H9 (cell line): ENCODE measurements at places on chromosomes 11 and 22. TPM values are rescaled to one million over a fixed set of nuclear protein-coding genes. Genes with fewer than 3 reads are reported as not detected.

C22orf15 gene
- 0.81 and 1.8 TPM in 2 replicates for total RNA-seq

- no peak overlapping the region for H3K4me3 ChIP-seq
- H3K36me3 ChIP-seq = no peaks in the 10 kb centered on the region
Observed at GRCh38 chr11:22347857-22348487, 9.8 kb downstream of the SLC17A6 start.

E2F8 gene
- 11.0 and 11.3 TPM in 2 replicates for total RNA-seq

DNA sequence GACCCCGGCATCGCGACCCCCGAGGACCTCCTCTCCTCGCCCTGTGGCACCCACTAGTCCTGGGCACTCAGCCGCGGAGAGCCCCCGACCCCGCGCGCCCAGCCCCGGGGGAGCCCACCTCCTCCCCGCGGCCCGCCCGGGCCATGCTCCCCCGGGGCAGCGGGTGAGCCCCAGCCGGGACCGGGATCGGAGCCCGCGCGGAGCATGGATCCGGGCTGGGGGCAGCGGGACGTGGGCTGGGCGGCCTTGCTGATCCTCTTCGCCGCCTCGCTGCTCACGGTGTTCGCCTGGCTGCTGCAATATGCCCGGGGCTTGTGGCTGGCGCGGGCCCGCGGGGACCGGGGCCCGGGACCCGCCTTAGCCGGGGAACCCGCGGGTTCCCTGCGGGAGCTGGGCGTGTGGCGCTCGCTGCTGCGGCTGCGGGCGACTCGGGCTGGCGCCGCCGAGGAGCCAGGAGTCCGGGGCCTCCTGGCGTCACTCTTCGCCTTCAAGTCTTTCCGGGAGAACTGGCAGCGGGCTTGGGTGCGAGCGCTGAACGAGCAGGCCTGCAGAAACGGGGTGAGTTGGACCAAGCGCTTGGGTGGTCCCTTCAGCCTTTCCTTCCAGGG, 498 bp downstream of the C2CD2L start:
- no peaks in the 10 kb centered on the region for H3K36me3 ChIP-seq
- H3K4me1 ChIP-seq = peaks cover 8% of the 10 kb centered on the region; the same call in 1 of the 2 replicates
- peaks cover 5% of the 10 kb centered on the region; the same call in 1 of the 2 replicates for H3K27me3 ChIP-seq
- no peak overlapping the region for H3K27ac ChIP-seq
- DNase-seq = no peak

FAT3 gene
- total RNA-seq = 16.3 and 19.1 TPM in 2 replicates

CDHR5 gene
- total RNA-seq = 0.46 TPM in 1 of 2 replicates, not detected in the other

- peaks cover 5% of the 10 kb centered on the region; the same call in 1 of the 2 replicates for H3K4me1 ChIP-seq
- H3K27me3 ChIP-seq = no peaks in the 10 kb centered on the region
- no peak for DNase-seq
- H3K27ac ChIP-seq = no peak overlapping the region
Observed at GRCh38 chr11:116742104-116742503, 30.7 kb downstream of the BUD13 start.

RAB38 gene
- 18.7 and 19.3 TPM in 2 replicates for total RNA-seq

DNA sequence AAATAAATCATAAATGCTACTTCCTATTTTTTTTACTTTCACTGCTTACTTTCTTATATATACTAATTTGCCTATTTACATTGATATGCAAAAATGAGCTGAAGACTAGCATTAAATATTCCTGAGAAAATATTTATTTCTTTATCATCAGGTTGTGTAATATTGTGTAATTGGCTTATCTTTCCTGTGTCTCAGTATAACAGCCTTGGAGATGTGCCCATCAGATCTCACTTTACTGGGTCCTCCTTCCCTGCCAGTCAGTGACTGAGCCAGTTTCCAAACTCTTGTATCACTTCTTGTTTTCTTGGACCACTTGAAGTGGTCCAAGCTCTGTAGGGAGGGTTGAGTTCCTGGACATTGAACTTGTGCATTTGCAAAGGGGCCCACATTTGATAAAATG, 900.0 kb downstream of the LUZP2 start:
- H3K27ac ChIP-seq = no peak overlapping the region
- H3K4me1 ChIP-seq = no peaks in the 10 kb centered on the region
- no peaks in the 10 kb centered on the region for H3K27me3 ChIP-seq
- H3K36me3 ChIP-seq = no peaks in the 10 kb centered on the region
- DNase-seq = no peak

ZP1 gene
- total RNA-seq = not detected in 2 replicates

DNA sequence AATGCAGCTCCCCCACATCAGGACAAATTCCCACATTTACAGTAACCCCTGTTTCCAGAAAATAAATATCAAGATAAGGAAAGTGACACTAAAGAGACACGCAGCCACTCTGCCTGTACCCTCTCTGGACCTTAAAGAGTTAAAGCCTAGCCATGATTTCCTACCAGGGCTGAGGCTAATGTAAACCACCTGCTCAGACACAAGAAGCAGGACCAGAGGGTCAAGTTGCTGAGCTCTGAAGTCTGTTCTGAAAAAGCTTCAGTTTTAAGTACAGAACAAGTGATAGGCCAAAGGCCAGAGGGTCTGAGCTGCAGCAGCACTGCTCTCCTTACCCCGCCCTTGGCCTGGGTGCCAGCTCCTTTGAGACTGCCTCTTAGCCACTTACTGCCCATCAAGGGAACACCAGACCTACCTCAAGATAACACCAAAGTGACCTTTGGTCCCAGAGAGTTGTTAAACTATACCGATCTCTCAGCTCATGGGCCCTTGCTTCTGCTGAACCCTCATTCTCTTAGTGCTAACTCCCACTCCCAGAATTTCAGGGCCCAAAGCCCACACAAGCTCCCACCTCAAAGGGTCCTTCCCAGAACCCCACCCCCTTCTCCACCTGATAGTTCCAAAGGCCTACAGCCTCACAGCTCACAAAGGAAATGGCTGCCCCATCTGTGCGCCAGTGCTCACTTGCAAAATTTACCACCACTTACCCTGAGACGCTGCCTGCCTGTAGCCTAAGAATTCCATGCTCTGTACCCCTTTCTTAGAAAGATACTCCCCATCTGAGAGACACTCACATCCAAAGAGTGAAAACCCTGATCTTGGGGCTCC, 40.5 kb downstream of the IL18BP start:
- no peak for DNase-seq
- H3K4me3 ChIP-seq = peak overlapping the region; percentile 41
- H3K36me3 ChIP-seq = peaks cover 27% of the 10 kb centered on the region
- peaks cover 9% of the 10 kb centered on the region; the same call in 1 of the 2 replicates for H3K4me1 ChIP-seq

DNA sequence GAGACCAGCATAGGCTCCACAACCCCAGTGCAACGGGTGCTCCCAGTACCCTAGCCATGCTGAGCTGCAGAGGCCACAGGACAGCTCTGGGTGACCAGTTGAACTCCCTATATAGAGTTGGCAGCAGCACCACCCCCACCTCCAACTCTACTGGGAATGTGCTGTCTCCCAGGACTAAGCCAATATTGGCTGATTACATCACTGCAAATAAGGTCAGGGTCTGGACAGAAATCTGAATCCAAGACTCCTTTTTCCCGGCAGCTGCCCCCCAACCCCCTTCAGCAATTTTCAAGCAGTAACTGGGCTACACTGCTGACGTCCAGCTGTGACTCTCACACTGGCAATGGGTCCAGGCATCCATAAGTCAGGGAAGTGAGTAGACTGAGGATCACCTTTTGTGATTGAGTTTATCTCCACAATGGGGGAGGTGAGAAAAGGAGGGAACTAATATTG, at the start of gene HPX:
Gene HPX (minus strand): TSS at position 82 of the 453 bp plus-strand sequence. CDS start 24 bp downstream, at position 58.
- no peaks in the 10 kb centered on the region for H3K27me3 ChIP-seq
- H3K36me3 ChIP-seq = no peaks in the 10 kb centered on the region
- no peak for DNase-seq
- H3K4me3 ChIP-seq = no peak within 1 kb of the TSS
- H3K27ac ChIP-seq = no peak within 1 kb of the TSS

MAP6 gene
- 0.48 and 0.77 TPM in 2 replicates for total RNA-seq

DNA sequence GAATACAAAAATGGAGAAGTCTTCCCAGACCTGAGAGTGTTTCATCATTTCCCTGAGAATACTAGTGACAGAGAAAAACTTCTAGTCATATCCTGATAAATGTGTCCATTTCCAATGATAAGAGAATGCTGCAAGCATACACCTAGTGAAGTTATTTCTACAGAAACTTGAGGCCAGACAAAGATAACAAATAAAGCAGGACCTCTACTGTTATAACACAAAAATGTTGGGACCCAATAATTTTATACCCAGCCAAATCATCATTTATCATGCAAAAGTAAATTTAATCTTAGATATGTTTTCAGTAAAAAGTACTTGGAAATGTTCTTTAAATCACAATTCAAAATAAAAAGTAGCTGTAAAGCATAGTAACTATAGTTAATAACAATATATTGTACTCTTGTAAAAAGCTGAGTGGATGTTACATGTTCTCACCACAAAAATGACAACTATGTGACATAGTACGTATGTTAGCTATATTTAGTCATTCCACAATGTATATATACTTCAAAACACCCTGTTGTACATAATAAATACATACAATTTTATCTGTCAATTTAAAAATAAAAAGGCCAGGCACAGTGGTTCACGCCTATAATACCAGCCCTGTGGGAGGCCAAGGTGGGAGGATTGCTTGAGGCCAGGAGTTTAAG, 12.6 kb downstream of the RRAS2 start:
- peaks cover 6% of the 10 kb centered on the region for H3K36me3 ChIP-seq
- DNase-seq = no peak
- no peaks in the 10 kb centered on the region for H3K27me3 ChIP-seq
- no peak overlapping the region for H3K4me3 ChIP-seq
- H3K4me1 ChIP-seq = peaks cover 8% of the 10 kb centered on the region

DNA sequence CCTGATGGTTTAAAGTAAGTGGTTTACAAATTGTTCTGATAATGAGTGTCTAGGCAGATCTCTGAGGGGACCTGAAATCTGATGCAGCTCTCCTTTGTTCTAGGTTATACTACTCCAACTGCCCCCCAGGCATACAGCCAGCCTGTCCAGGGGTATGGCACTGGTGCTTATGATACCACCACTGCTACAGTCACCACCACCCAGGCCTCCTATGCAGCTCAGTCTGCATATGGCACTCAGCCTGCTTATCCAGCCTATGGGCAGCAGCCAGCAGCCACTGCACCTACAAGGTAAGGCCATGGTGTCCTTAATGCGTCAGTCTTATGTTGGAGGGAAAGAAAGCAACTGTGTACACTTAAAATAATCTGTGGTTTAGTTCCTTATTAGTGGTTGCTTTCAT, 9.9 kb downstream of the EWSR1 start:
- DNase-seq = no peak
- H3K4me1 ChIP-seq = no peaks in the 10 kb centered on the region
- H3K36me3 ChIP-seq = peaks cover 100% of the 10 kb centered on the region
- no peak overlapping the region for H3K4me3 ChIP-seq
- H3K27ac ChIP-seq = no peak overlapping the region

DNA sequence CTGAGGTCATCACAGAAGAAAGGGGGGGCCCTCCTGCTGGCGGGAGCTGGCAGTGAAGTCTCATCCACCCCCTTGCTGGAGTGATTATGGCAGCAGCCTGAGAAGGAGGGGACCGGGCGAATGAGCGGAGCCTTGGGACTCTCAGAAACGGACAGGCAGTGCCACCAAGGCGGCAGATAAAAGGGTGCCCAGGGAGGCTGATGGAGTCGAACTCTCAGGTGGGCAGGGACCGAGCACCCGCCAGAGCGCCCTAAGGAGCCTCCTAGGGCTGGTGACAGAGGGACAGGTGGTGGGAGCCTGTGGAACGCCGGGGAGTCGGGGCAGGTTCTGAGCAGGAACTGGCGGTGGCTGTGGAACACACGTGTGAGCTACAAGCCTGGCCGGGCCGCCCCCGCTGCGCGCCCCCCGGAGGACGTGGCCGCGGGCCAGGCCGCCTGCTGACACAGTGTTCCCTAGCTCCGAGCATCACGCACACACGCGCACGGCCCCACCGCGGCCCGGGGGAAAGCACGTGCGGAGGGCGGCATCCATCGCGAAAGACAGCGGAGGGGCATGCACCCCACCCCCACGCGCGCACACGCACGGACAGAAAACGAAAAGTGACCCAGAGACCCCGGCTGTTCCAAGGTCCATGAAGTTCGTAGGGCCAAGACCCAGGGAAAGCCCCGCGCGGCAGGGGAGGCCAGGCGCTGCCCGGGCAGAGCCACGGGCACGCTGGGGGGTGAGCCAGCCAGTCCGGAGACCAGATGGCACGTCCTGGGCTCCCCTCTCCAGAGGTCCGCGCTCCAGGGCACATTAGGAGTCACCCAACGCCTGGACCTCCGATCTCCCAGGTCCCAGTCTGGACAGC, 1.0 kb downstream of the VWCE start:
- H3K36me3 ChIP-seq = peaks cover 30% of the 10 kb centered on the region
- peak overlapping the region; percentile 81 for H3K4me3 ChIP-seq
- H3K27ac ChIP-seq = no peak overlapping the region
- peak; percentile 50 for DNase-seq

GRCh38 chr11:30143098-30143705, 87.6 kb upstream of the FSHB start:
- no peak overlapping the region for H3K27ac ChIP-seq
- DNase-seq = peak; percentile 24
- no peaks in the 10 kb centered on the region; the same call in 1 of the 2 replicates for H3K27me3 ChIP-seq
- no peaks in the 10 kb centered on the region for H3K4me1 ChIP-seq
- H3K4me3 ChIP-seq = no peak overlapping the region
- H3K36me3 ChIP-seq = no peaks in the 10 kb centered on the region

DNA sequence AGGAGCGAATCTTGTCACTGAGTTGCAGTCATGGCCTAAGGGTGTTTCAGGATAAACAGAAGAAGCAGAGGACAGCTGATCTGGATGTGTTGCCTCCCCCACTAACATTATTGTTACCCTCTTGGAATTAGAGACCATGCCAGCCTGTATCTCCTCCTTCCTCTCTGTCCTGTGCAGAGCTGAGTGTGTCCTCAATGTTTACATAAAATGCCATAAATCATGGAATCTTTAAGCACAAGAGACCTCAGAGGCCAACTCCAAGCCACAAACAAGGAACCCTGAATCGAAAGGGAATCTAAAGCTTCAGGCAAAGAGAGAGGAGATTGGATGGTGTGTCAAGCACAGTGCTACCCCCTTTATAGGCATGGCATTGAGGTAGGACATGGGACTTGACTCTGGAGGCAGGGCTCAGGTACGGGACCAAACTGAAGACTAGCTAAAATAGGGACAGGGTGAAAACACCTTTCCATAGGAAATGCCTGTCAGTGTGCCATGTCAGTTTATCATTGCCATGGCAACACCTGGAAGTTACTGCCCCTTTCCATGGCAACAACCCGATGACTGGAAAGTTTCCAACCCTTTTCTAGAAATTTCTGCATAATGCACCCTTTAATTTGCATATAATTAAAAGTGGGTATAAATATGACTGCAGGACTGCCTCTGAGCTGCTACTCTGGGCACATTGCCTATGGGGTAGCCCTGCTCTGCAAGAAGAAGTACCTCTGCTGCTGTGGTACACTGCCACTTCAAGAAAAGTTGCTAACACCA, 489.7 kb downstream of the MIAT start:
- no peak for DNase-seq
- H3K27me3 ChIP-seq = no peaks in the 10 kb centered on the region

- no peak overlapping the region for H3K27ac ChIP-seq
- H3K27me3 ChIP-seq = no peaks in the 10 kb centered on the region
- H3K4me3 ChIP-seq = no peak overlapping the region
Observed at GRCh38 chr11:116409238-116409637, 363.5 kb downstream of the BUD13 start.

SLC1A2 gene
- 0.09 and 0.50 TPM in 2 replicates for total RNA-seq

MFNG gene
- 2.0 and 3.3 TPM in 2 replicates for total RNA-seq

- H3K4me3 ChIP-seq = peak overlapping the region; percentile 85
- no peaks in the 10 kb centered on the region for H3K4me1 ChIP-seq
- H3K27me3 ChIP-seq = no peaks in the 10 kb centered on the region
- H3K27ac ChIP-seq = no peak overlapping the region
- H3K36me3 ChIP-seq = peaks cover 44% of the 10 kb centered on the region
- DNase-seq = no peak
Observed at GRCh38 chr11:64239662-64240434, 1.0 kb upstream of the FKBP2 start.
